ENCODE measurements at places on chromosomes 3 and 15. TPM values are rescaled to one million over a fixed set of nuclear protein-coding genes. Genes with fewer than 3 reads are reported as not detected.

RTP3 gene
- total RNA-seq = 0.04 TPM

ACAA1 gene
- 11.7 TPM for total RNA-seq

LIPH gene
- total RNA-seq = 0.18 TPM

NR2F2 gene
- total RNA-seq = 11.3 TPM

CCDC39 gene
- total RNA-seq = not detected

DIS3L gene
- total RNA-seq = 33.1 TPM

PP2D1 gene
- not detected for total RNA-seq

DYNC1LI1 gene
- total RNA-seq = 26.6 TPM

TTLL13 gene
- total RNA-seq = 0.09 TPM

TMOD2 gene
- total RNA-seq = 7.8 TPM

USP3 gene
- total RNA-seq = 34.5 TPM

BFSP2 gene
- not detected for total RNA-seq

CCR8 gene
- total RNA-seq = not detected

ATP13A4 gene
- 0.62 TPM for total RNA-seq

FEZF2 gene
- not detected for total RNA-seq

SNTN gene
- not detected for total RNA-seq

NANOGP8 gene
- total RNA-seq = 0.27 TPM

ZKSCAN7 gene
- 10.9 TPM for total RNA-seq

MYZAP gene
- 2.9 TPM for total RNA-seq

LSAMP gene
- total RNA-seq = 9.8 TPM

Measured in muscle of leg (tissue), 16 donors.